ENCODE measurements at places on chromosomes 5 and 9. TPM values are rescaled to one million over a fixed set of nuclear protein-coding genes. Genes with fewer than 3 reads are reported as not detected.
A peak's percentile ranks its signal among the peaks of the same experiment; 100 is the strongest.

- no peak for DNase-seq
Observed at GRCh38 chr9:129875181-129875611, 39.9 kb downstream of the USP20 start.

DNA sequence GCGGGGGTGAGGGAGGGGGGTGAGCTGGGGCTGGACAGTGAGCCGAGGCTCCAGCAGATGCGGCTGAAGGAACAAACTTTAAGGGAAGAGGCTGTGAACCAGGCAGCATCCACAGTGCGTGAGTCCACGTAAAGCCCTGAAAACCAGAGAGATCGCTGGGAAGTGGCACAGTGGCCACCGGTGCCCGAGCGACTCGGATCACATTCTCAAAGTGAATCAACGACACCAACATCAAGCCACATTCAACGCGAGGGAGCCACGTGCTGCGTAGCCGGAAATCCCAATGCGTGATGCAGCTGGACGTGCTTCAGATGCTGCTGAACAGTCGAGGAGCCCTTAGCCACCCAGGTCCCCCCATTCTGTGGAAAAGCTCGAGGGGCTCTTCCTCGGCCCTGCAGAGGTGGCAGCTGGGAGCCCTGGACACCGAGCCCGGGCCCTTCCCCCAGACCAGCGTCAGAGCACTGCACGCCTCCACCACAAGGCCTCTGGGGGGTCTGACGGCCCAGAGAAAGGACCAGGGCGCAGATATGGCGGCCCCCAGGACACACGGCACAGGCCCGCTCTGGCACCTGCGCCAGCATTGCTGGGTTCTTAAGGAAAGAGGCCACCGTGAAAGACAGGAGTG, 53.7 kb upstream of the EXOC3 start:
- peak; percentile 31 for DNase-seq

The SHROOM1 gene
- total RNA-seq = 26.1 TPM

- no peak for DNase-seq
Observed at GRCh38 chr9:82031538-82032280, 43.1 kb downstream of the SPATA31D1 start.

- DNase-seq = no peak
Observed at GRCh38 chr9:101397746-101398067, 711 bp downstream of the MRPL50 start.

The ARID3C gene
- not detected for total RNA-seq

GRCh38 chr5:136251502-136252169, 58.7 kb upstream of the SMIM32 start:
- no peak for DNase-seq

DNA sequence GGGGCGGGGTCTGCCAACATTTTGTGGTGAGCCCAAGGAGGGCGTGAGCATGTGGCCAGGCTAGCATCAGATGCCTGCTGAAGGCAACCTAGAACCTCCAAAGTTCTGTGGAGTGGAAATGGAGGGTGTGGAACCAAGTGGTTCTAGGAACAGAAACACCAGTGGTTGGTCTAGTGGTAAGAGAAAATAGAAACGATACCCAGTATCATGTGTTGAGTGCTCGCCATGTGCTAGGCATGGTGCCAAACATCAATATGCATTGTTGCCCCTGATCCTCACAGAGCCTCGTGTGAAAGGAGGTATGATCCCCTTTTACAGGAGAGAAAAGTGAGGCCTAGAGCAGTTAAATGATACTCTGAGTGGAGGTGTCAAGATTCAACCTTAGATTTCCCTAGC, 31.5 kb upstream of the MVB12B start:
- no peak for DNase-seq

The IFNK gene
- total RNA-seq = not detected

GRCh38 chr5:115394531-115394930, 98.1 kb upstream of the CCDC112 start:
- DNase-seq = no peak

DNA sequence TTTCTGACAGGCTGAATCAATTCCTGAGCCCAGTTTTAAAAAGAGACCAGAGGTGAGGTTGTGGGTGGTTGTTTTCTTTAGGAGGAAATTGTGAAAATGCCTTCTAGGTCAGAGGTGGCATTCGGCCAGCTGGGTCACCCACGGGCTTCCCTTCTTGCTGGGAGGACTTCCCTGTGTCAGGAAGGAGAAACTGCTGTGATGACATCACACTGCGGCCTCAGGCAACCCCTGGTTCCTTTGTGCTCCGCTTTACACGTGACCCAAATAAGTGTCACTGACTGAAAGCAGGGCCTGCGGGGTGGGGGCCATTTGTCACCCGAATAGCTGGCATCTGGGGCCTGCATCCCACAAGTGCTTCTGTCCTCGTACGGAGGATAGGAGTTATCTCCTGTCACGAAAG, 39.7 kb downstream of the FABP6 start:
- peak; percentile 95 for DNase-seq

DNA sequence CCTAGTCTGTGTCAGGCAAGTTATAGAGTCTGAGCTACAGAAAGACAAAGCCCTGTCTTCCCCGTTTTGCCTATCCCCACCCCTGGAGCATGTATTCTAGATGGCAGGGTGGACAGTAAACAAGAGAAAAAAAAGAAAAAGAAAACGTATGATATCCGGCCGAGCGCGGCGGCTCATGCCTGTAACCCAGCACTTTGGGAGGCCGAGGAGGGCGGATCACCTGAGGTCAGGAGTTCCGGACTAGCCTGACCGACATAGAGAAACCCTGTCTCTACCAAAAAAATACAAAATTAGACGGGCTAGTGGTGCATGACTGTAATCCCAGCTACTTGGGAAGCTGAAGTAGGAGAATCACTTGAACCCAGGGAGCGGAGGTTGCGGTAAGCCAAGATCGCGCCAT, 523.0 kb upstream of the CDH9 start:
- DNase-seq = no peak

- DNase-seq = no peak
Observed at GRCh38 chr5:113474100-113474728, 14.0 kb downstream of the MCC start.

GRCh38 chr5:146173597-146173996, 8.9 kb downstream of the LARS1 start:
- no peak for DNase-seq

The DDX4 gene
- not detected for total RNA-seq

DNA sequence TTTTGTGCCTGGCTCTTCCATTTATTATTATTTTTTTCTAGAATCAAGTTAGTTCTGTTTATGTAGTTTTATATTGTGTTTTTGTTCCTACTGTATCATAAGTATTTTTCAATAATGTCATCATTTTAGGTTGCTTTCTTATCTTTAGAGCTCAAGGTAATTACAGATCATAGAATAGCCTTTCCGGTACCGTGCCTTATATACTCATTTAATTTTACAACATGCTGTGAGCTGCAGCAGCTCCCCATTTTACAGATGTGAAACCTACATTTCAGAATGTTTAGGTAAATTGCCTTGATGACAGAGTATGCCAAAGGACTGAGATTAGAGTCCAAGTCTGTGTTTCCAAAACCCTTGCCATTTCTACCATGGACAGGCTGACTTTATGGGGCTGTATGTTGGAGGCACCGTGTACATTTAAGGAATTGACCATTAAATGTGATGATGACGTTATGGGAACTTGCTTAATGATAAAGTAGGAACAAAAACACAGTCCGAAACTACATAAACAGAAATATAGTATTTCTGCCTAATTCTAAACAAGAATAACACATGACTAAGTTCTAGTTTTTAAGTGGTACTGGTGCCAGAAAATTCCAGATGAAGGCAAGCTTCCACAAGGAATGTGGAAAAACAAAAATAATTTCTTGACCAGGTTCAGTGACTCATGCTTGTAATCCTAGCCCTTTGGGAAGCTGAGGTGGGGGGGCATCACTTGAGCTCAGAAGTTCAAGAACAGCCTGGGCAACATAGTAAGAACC, 97.7 kb downstream of the IQGAP2 start:
- no peak for DNase-seq

DNA sequence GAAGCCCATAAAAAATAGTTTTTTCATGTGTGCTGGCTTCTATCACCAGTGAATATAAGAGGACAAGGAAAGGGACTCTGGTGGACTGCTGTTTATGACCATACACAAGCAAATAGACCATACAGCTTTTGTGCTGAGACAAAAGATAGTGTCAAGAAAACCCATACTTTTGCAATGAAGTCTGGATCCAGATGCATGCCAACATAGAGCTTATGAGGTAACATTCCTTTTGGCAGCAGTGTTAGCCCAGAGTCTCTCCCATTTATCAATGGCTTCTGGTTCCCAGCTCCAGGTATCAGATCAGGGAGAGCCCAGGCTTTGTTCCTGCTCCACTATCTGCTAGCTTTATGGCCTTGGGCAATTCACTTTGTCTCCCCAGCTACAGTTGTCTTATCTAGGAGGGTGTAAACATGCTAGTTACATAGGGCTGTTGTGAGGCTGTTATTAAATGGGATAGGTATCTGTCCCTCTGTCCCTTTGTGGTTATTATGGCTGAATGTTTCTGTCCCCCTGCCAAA, 55.6 kb downstream of the CCDC192 start:
- DNase-seq = no peak

GRCh38 chr9:104088416-104088815, 5.7 kb upstream of the SMC2 start:
- no peak for DNase-seq

The SLC22A4 gene
- total RNA-seq = 11.5 TPM
